ENCODE measurements at places on chromosomes 4 and X. TPM values are rescaled to one million over a fixed set of nuclear protein-coding genes. Genes with fewer than 3 reads are reported as not detected.

SLIT2 gene
- 25.2 TPM for total RNA-seq

- no peak overlapping the region for H3K4me3 ChIP-seq
- no peaks in the 10 kb centered on the region for H3K4me1 ChIP-seq
- no peak overlapping the region for H3K27ac ChIP-seq
- H3K36me3 ChIP-seq, result no peaks in the 10 kb centered on the region
These were observed 56.0 kb upstream of the BCLAF3 start for GRCh38 chrX:20046864-20047263.

- no peaks in the 10 kb centered on the region for H3K27me3 ChIP-seq
- H3K4me3 ChIP-seq, result no peak overlapping the region
- H3K36me3 ChIP-seq, result no peaks in the 10 kb centered on the region
- peak; percentile 80 for DNase-seq
- H3K27ac ChIP-seq, result peak overlapping the region; percentile 88
These were observed 78.3 kb downstream of the SLC9A6 start for GRCh38 chrX:136063340-136064079.

DNA sequence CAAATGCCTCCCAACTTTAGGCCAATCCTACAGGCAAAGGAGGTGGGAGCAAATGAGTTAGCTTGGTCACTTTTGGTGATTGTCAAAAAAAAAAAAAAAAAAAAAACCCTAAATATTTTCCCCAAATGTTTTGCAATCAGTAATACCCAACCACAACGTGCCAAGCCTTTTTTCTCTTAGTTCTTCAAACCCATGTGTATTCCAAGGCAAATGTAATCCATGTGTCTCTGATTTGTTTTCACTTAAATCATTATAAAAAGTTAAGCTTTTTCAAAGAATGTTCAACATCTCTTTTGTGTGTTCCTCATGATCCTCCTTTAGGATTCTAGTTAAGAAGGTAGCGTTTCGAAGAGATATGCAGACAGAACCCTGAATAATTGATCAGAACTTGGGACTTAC lies 328.4 kb downstream of the PAPSS1 start:
- no peak overlapping the region for H3K27ac ChIP-seq
- no peak overlapping the region for H3K4me3 ChIP-seq
- H3K27me3 ChIP-seq, result no peaks in the 10 kb centered on the region
- H3K36me3 ChIP-seq, result no peaks in the 10 kb centered on the region

Data from ascending aorta (tissue), 2 donors.